Activated CD8-positive, alpha-beta memory T cell treated with anti-CD3 and anti-CD28 coated beads for 48 hours (primary cell): ENCODE measurements at places on chromosomes 5 and 9.

DNA sequence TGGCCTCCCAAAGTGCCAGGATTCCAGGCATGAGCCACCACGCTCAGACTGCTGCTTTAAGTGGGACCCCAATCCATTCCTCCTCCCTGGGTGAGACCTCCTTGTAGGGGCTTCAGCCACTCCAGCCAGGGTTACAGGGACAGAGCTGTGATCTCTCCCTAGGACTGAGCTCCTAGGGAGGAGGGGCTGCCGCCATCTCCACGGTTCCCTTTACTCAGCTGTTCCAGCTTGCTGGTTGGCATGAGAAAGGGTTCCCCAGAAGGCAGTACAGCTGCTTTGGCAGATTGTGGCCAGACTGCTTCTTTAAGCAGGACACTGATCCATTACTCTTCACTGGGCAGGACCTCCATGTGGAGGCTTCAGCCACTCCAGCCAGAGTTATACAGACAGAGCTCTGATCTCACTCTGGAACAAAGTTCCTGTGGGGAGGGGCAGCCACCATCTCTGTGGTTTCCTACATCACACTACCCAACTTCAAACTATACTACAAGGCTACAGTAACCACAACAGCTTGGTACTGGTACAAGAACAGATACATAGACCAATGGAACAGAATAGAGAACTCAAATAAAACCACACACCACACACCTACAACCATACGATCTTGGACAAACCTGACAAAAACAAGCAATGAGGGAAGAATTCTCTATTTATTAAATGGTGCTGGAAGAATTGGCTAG is 7.2 kb downstream of the INSL6 start:
- DNase-seq, result no peak

- no peak for DNase-seq
These were observed 252.9 kb downstream of the CWC27 start for GRCh38 chr5:65021527-65022226.

GRCh38 chr5:119315516-119315949 is 40.3 kb upstream of the TNFAIP8 start:
- no peak for DNase-seq

- no peak for DNase-seq
These were observed 432.6 kb downstream of the CDH18 start for GRCh38 chr5:19555436-19555835.

GRCh38 chr5:111530298-111530740 is 18.0 kb upstream of the STARD4 start:
- DNase-seq, result peak; percentile 52

DNA sequence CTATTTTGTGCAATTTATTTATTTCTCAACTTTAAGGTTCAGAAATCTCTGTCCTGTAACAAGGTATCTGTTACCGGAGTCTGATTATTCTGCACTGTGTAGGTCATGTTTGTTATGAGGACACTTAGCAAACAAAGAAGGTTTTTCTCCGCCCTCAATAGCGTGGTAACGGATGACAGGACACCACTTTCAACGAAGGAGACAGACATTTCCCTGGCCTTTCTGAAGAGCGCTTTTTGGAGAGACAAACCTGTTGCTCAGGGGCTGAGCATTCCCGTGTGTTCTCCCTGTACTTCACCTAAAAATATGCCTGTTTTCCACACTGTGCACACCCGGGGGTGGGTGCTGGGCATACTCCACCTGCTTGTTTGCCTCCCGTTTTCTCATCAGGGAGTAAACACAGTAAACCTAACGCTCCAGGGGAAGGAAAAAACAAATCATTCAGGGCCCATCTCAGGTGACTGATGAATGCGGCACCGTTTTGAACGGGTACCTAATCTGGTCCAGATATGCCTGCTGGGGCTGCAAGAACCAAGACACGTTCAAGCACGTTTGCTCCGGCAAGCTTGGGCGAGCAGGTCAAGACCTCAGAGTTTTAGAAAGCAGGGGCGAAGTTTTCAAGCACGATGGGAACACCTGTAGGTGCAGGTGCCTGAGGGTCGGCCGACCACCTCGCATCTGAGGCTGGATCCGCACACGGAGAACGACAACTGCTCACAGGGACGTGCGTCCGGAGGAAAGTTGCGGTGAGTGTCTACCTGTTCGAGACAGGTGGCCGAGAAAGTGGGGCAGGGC is 859 bp downstream of the RETREG1 start:
- DNase-seq, result no peak

GRCh38 chr9:120659676-120660075 is 54.6 kb downstream of the MEGF9 start:
- no peak for DNase-seq

GRCh38 chr5:125912028-125912427 is 511.2 kb upstream of the GRAMD2B start:
- no peak for DNase-seq

GRCh38 chr5:106127985-106128384 is 1542.8 kb downstream of the EFNA5 start:
- no peak for DNase-seq

DNA sequence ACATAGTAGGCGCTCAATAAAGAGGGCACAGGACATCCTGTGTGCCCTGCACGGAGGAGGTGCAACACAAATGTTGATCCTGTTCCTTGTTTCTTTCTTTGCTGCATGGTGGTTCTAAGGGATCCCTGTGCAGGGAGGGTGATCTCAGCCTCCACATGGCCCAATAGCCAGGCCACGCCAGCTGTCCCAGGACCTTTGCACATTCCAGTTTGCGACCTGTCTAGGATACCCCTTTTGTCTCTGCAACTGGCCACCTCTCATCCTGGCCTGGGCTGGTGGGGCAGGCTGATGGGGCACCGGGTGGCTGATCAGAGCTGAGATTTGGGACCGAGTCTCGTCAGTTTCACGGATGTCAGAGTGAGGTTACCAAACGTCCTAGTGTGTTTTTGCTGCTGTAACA is 79.5 kb downstream of the CFAP77 start:
- no peak for DNase-seq

DNA sequence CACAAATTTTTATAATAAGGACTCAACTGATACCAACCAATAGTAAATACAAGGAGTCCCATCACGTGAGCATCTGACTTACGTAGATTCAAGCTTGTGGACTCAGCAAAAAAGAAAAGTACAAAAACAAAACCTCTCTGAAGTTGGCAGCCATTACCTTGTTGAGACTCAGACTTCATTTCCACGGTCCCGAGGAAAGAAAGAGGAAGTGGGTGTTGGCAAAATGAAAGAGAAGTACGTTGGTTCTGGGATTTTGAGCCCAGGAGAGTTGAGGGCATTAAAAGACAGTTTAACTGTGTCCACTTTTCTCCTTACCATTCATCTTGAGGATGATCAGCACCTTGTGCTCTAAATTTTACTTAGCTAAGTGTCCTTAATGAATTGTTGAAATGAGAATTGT is 26.7 kb downstream of the NCBP1 start:
- no peak for DNase-seq

- no peak for DNase-seq
These were observed 170.1 kb downstream of the SLF1 start for GRCh38 chr5:94788527-94788926.

GRCh38 chr5:89059274-89059673 is 176.3 kb upstream of the MEF2C start:
- DNase-seq, result no peak
